ENCODE measurements at places on chromosomes 13 and 19.

DNA sequence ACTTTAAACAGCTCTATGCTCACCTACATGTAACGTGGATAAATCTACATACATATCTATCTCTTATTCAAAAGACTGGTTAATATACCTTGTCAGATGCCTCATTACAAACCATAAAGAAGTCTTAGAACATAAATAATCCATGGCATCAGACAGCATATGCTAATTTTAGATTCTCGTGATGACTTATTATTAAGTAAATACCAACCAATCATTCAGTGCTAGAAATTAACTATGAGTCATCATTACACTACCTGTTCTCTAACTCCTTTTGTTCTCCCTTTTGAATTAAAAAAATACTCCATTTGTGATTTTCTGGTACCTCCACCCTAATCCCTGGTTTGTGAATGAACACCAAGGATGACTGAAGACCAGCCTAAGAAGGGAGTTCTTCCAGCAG lies 754.3 kb upstream of the ARGLU1 start:
- no peak for DNase-seq

DNA sequence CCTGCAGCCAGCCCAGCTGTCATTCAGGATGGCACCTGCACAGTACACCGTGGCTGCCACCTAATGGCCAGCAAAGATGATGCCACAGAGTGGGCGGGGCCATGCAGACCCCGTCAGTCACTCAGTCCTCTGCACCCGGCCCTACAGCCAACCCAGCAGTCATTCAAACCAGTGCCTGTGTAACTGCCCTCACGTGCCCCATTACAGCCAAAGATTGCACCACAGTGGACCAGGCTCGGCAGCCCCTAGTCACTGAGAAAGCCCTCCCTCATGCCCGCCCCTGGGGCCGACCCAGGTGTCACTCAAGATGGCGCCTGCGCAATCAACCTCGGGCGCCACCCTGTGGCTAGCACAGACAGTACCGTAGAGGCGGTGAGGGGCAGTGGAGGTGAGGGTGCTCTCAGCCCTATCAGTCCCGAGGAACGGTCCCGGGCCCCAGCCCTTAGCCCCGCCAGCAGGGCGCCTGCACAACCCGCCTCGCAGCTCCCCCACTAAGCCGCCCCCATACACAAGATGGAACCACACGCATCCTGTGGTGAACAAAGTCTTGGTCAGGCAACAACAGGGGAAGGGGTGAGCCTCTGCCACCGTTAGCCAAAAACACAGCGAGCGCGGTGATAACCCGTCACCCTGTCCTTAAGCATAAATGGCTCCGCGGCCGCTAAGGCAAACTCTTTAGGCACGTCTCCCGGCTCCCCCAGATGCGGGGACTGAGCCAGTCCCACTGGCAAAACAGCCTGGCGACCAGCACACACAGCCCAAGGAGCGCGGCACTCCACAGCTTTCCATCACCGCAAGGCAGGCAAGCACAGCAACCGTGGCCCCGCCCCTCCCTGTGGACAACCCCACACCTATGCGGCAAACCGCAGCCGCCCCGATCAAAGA lies 2.3 kb downstream of the PEG3 start:
- DNase-seq = no peak

DNA sequence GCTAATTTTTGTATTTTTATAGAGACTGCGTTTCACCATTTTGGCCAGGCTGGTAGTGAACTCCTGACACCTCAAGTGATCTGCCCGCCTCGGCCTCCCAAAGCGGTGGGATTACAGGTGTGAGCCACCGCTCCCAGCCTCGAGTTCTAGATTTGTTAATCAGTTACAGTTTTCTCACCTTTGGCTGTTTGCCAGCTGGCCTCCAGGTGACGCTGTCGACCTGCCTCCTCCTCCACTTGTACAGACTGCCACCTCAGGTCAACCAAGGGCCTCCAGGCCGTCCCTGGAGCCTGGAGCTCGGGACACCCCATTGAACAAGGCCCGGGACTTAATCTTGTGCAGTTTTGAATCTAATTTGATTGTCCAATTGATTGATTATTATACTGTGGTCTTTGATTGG lies 45.5 kb downstream of the IER2 start:
- DNase-seq = peak; percentile 55

GRCh38 chr19:661427-662196 lies 1.4 kb downstream of the RNF126 start:
- DNase-seq = peak; percentile 82

DNA sequence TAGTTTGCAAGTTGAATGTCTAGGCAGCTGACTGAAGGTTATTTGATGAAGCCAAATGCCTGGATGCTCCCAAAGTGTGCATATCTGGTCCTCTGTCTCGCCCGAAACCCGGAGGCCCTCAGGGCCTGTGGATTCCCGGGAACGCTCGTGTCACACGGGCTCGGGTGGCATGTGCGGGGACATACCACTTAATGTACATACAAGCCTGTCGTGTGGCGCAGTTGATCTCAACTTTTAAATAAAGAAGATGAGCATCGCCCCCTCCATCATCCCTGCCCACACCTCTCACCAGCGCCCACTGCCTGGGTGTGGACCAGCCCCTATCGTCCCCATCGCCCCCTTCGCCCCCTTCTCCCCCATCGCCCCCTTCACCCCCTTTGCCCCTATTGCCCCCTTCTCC lies 33.9 kb downstream of the ATP11A start:
- no peak for DNase-seq

DNA sequence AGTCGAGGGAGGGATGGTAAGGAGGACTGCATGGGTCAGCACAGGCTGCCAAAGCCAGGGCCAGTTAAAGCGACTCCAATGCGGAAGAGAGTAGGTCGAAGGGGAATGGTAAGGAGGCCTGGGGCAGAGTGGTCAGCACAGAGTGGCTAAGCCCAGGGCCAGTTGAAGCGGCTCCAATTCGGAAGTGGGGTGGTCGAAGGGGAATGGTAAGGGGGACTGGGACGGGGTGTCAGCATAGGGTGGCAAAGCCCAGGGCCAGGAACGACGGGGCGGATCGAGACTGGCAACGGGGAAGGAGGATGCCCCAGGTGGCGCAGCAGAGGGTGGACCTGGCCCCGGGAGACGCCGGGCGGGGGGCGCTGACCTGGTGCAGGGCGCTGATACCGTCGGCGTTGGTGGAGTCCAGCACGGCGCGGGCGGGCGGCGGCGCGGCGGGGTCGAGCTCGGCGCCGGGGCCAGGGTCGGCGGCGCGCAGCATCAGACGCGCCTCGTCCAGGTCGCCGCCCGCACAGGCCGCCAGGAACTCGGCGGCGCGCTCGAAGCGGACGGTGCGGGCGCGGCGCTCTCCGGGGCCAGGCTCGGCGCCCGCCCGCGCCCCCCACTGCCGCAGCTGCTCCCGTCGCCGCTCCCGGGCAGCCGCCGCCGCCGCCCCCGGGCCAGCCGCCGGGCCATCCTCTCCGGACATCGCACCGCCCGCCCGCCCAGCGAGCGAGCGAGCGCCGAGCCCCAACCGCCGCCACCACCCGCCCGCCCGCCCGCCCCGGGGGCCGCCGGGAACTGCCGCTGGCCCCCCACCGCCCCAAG lies at the start of gene PPP1R12C:
PPP1R12C (minus strand) TSS at position 779 of the 804 bp plus-strand sequence; CDS start at position 685, 94 bp downstream.
- DNase-seq = no peak
